ENCODE measurements at places on chromosomes 12 and 14.

DNA sequence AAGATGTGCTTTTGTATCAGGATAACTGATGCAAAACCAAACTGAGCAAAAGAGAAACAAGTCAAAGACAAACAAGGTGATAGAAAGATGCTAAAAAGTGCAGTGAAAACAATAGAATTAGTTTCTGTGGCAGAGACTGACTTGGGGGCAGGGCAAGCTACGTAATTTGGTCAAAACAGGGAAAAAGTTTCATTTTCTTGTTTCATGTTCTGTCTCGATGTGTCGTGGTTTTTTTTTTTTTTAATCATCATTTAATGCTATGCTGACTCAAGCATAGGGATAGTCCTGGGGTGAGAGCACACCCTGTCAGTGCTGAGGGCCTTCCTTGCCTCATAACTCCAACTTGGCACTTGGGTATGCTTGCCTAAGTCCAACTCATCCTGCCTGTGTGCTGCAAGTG lies 144.1 kb upstream of the PTPRQ start:
- no peak for DNase-seq

GRCh38 chr12:41636653-41637052 lies 448.5 kb downstream of the PDZRN4 start:
- no peak for DNase-seq

- no peak for DNase-seq
These were observed 567.9 kb downstream of the MED13L start for GRCh38 chr12:115709540-115710011.

GRCh38 chr12:32467959-32468863 lies 68.9 kb downstream of the FGD4 start:
- no peak for DNase-seq

- no peak for DNase-seq
These were observed 139.0 kb upstream of the LRIG3 start for GRCh38 chr12:59059088-59059935.

GRCh38 chr12:20415641-20416040 lies 47.3 kb downstream of the PDE3A start:
- no peak for DNase-seq
